Forelimb muscle (tissue), 1 donor: ENCODE measurements at places on chromosomes 4 and X.

DNA sequence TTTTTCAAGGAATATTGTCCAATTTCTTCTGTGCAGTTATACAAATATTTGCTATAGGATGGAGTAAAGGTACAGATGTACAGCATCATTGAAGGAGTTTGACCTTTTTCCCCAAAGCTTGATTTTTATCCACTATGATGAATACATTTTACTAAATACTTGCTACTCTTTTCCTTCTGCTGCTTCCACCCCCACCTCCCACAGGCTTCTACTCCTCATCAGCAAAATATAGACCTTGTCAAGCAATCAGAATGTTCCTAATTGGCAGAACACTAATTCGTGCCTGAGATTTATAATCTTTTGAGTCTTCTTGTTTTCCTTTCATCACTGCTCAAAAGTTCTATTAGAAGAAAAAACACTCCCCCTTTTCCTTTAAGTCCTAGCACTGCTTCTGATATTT lies 3.8 kb upstream of the THAP9 start:
- no peak for DNase-seq

GRCh38 chr4:76058302-76058701 lies 16.2 kb upstream of the ART3 start:
- no peak for DNase-seq

DNA sequence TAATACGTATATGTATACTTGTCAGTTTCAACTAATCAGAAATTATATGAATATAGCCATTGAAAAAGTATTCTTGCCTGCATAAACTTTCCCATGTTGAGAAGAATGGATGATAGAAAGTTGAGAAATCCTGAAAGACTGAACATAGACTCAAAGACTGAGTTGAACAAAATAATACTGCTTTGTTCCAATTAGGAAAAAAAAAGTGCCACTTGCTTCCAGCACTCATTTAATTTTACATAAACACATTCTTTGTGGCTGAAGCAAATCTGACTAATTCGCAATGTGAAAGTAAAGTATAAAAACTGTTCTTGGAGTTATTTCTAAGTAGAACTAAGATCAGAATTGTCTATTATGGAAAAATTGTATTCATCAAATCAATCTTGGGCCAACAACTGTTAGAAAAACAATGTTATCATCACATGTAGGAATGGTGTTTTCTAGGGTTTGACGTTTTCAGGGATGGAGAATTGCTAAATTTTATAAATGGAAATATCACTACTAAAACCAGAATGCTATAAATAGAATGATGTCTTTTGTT lies 2334.6 kb downstream of the PCDH7 start:
- no peak for DNase-seq

- no peak for DNase-seq
These were observed 7.4 kb downstream of the EVC start for GRCh38 chr4:5718411-5718810.

DNA sequence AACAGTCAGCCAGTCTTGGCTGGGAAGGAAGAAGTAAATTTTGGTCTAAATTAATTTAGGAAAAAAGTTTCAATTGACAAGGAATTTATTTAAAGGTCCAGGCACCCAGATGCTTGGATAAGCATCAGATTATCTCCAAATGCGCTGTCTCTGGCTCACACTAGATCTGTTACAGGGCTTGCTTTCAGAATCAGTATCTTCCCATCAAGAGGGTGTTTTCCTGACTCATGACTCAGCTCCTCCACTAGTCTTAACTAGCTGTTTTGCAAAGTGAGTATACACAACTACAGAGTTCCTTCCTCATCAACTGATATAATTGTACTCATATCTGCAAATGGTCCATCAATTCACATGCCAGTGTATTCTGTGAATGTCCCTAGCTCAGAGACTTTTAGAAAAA lies 482.1 kb upstream of the CPEB2 start:
- no peak for DNase-seq

- DNase-seq, result no peak
These were observed 105.6 kb downstream of the AMELX start for GRCh38 chrX:11398785-11399184.

DNA sequence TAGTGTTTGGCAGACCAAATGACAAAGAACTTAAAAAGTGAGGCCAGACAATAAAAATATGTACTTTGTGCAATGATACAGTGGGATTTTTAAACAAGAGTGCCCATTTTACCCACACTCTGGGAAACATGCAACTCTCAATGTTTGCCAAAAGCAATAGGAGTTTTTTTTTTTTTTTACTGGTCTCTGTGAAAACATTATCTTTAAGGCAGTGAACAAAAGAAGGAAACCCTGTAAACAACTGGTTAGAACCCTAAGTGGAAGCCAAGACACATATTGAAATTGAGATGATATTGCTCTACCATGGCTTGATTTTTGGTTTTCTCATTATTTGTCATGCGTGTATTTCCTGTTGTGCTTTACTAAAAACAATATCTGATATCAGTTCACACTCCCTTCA lies 67.2 kb upstream of the PPP3CA start:
- no peak for DNase-seq

- DNase-seq, result no peak
These were observed 49.7 kb upstream of the KIAA1210 start for GRCh38 chrX:119177278-119177677.

DNA sequence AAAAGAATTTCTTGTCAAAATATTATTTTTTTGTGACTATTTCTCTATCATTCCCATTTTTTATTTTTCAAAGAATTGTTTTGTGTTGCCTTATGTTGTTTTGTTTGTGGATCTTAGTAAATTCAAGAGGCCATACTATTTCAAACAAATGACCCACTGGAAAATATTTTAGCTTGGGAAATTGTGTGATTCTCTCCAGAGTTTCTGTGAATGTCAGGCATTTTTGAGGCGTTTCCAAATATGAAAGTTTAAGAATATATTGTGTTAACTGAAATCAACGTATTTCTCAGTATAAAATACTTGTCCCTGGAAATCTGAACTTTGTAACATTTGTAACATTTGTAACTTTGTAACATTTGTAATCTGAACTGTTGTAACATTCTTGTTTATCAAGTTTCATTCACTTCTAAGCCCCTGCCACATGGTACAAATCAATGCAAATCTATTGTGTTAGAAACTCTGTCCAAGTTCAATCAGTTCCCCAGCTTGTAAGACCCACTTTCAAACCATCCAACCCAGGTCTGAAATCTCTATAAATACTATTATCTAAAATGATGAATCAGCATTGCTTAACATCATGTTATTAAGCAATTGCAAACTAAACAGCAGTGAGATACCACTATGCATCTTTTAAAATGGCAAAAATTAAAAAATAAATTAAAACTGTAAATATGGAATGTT lies 465.4 kb upstream of the GRID2 start:
- DNase-seq, result no peak

DNA sequence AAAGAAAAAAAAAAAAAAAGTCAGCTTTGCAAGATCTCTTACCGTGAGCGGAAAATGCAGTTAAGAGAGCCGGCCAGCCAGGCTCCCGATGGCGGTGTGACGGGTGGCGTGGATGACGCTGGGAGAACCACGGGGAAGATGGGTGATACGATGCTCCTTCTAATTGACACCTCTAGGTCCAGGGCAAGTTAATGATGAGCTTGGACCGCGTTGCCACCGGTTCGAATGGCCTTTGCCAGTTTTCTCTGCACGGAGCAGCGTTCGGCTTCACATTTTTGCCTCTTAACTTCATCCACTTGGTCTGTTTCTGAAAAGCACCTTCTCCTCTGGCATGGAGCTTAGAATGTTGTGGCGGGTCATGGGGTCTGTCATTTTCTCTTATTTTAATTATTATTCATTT lies 33.2 kb downstream of the SHOX start:
- no peak for DNase-seq

DNA sequence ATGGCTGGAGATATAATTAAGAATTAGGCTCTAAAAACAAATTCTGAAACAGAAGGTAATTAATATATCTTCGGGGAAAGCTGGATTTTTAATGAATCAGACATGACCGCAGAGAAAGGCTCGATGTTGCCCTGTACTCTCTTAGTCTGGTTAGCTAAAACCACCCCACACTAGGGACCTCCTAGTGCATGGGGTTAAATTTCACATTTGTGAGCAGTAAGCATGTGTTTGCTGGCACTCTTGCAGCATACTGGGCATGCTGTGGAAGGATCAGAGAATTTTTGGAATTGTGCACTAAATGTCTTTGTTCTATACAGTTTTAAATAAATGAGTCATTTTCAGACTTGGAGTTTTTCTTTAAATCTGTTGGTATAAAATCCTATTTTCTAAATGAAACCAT lies 475.6 kb upstream of the FTHL17 start:
- DNase-seq, result no peak

GRCh38 chr4:42281324-42282020 lies 115.8 kb upstream of the SHISA3 start:
- no peak for DNase-seq

- DNase-seq, result no peak
These were observed 5.6 kb upstream of the TEC start for GRCh38 chr4:48275247-48275646.

DNA sequence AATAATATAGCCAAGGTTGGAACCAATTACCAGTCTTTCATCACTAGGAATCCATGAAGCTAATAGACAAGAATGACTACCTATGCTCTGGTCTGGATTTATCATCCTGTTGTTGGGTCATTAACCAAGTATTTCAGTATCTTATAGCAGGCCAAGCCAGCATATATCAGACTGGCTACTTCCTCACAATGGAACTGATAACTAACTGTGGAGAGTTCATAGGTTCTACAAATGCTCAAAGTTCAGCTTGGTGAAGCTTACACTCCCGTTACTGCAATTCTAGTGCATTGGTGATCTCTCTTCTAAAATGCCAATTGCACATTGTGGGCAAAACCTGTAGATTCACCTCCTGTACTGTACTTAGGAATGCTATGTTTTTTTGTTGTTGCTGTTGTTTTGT lies 4.8 kb downstream of the TRPC5OS start:
- DNase-seq, result no peak

GRCh38 chrX:130245441-130245840 lies 23.3 kb downstream of the ZNF280C start:
- no peak for DNase-seq

DNA sequence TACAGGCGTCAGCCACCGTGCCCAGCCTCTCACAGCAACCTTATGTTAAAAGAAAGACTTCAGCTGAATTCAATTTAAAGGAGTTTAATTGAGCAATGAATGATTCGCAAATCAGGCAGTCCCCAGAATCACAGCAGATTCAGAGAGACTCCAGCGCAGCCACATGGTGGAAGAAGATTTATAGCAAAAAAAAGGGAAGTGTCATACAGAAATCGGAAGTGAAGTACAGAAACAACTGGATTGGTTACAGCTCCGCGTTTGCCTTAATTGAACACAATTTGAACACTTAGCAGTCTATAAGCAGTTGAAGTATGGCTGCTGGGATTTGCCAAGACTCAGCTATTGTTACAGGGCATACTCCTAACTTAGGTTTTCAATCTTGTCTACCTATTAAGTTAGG lies 19.8 kb downstream of the CENPVL3 start:
- no peak for DNase-seq

DNA sequence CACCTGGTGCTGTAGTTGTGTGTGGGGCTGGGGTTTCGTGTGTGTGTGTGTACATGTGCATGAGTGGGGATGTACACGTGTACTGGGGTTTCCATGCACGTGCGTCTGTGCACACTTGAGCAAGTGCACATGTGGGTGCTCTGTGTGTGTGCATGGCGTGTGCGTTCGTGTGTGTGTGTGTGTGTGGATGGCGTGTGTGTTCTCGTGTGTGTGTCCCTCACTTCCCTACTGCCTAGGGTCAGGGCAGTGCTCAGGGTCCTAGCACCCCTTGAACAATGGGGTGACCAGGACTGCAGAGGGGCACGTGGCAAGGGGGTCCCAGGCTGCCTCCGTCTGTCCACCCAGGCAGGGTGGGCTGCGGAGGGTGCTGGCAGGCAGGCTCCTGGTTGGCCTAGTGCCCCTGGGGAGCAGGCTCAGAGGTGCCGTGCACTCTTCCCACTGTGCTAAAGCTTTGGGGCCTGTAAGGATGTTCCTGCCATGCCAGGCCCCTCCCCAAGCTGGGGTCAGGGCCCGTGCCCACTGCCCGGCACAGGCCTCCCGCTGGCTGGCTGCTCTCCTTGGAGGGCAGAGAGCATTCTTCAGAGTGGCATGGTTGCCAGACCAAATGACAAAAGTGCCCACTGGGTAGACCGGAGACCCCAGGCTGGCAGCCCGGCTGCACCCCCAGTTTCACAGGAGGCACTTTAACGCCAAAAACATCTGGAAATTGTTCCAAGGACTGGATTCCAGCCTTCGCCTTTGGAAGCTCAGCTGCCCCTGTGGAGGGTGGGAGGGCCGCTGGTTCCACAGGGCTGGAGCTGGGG lies 29.1 kb downstream of the FGFRL1 start:
- DNase-seq, result no peak

DNA sequence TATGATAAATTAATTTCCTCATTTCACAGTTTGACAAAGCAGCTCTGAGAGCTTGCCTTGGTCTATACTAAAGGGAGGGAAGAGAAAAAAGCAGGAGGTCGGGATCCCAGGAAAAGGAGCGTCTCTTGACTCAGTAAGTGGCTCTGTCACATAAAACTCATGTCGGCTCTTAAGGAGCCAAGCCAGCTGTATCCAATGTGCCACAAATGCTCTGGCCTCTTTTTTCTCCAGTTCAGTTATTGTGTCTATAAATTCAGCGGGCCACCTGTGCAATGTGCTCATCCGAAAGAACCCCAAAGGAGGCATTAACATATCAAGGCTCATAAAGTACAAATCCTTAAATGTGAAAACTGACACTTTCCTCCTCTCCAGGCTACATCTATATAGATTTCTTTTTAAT lies 337.7 kb upstream of the FAM241A start:
- DNase-seq, result no peak

- no peak for DNase-seq
These were observed 40.0 kb downstream of the C4orf51 start for GRCh38 chr4:145719752-145720624.

DNA sequence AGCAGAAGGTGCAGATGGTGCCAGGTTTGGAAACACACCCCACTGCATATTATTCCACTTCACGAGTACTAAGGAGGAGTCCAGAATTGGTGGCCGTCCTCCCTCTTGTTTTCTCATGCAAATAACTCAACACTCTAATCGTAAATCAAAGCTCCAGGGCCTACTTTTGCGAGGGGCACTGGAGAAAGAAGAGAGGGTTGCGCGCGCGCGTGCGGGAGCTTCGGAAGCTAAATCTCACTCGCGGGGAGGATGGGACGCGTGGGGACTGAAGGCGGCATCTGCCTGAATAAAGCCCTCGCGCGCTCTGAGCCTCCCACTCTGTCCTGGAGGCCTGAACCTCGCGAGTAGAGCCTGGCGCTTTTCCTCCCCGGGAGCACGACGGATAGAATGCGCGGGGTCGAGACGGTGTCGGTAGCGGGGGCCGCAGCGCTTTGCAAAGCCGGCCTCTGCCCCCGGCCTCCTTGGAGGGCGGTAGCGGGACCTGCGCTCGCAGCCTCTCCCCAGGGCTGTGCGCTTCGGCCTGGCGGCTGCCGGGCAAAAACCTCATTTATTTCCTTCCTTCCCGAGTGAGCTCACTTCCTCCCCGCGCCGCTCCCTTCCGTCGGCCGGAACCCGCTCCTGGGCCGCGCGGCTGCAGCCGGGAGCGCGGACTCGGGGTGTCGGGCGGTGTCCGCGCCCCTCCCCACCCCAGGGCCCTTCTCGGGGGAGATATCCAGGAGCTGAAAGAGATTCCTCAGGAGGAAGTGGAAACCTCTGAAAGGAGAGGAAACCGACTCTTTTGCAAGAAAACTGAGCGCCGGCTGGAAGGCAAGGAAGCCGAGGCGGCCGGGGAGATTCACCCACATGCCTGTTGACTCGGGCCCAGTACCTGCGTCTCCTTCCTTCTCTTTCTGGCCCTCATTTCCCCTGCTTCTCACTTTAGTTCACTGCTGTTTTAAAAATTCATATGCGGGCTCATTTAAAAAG lies 20.7 kb downstream of the HAND2 start:
- DNase-seq, result no peak

GRCh38 chr4:55661398-55662056 lies 25.4 kb upstream of the NMU start:
- DNase-seq, result no peak

GRCh38 chr4:128130621-128131020 lies 69.5 kb downstream of the LARP1B start:
- DNase-seq, result no peak
